NCI-H774 (cell line): ENCODE measurements at places on chromosomes 2 and 18.

DNA sequence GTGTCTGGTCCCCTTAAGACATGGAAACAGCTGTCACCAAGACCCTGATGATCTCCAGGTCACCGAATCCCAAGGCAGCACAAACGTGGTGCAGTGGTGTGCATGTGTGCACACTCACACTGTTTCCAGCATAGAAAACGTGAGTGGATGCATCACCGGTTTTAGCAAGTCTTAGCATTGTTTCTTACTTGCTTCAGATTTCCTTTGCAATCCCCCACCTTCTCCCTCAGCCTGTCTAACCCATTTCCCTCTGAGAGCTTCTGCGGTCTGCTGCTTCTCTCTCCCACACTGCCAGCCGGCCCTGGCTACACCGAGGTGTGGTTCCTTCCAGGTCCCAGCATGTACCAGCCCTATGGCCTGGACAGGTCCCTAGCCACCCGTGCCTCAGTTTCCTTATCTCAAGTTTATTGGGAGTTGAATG lies 343.4 kb upstream of the HS6ST1 start:
- DNase-seq: no peak

- DNase-seq: no peak
These were observed 89.0 kb downstream of the GREB1L start for GRCh38 chr18:21331065-21331464.

DNA sequence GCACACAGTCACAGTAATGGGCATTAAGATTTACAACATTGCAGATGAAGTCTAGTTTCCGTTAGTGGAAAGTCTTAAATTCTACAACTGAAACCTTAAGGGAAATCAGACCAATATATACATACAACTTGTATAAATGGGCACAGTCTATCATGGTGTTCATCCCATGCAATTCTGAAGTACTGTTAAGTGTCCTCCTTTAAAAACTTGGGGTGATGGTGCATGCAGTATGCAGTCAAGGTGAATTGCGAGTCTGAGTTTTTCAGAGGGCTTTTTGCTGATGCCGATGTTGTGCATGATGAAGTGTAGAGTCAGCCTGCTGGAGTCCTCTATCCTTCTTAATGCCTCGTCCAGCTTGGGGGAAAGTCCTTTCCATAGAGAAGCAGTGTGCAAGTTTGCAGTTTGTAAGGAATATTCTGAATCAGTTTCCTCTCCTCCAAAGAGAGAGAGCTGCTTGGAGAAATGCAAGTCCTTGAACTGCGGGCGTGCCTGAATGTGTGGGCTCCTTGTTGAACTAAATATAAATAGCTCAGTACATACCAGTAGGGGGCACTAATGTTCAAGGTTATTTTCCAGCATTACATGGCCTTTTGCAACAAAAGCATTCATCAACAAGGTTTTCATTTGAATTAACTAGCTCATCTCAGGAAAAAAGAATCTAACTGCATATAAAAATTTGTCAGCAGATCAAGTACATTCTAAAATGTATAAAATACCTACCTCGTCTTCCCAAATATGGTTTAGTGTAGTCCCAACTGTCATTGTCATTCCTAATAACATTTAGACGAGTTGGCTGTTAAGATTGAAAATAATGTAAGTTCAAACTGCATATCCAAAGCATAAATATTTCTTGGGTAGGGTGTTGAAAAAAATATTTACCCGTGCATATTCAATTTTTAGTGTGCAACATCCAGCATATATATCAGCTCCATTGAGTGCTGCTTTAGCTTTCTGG lies 21.3 kb downstream of the HNRNPLL start:
- peak; percentile 48 for DNase-seq

DNA sequence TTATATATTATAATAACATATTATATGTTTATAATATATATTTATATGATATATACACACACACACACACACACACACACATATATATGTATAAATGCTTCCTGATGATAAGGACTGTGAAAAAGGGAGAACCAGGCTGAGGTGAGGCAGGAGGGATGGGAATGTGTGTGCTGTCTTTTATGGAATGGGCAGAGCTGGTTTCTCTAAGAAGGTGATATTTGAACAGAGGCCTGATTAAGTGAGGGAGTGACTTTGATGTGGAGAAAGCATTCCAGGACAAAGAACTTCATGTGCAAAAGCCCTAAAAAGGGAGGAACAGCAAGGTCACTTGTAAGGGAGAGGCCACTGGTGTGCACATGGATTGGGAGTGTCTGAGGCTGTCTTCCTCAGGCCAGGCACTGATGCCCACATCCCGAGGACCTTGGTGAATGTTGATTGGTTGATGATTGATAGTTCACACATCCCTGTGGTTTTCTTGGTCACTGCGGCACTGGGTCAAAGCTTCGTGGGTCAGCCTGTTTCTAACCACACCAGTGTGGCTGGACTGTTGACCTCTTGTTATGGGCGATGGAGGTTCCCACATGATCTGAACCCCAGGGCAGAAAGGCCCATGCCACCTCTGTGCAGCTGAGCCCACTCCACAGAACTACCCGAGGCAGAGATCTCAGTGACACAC lies 196.9 kb downstream of the MYCN start:
- no peak for DNase-seq

GRCh38 chr2:134362740-134363139 lies 108.9 kb downstream of the MGAT5 start:
- DNase-seq: no peak

DNA sequence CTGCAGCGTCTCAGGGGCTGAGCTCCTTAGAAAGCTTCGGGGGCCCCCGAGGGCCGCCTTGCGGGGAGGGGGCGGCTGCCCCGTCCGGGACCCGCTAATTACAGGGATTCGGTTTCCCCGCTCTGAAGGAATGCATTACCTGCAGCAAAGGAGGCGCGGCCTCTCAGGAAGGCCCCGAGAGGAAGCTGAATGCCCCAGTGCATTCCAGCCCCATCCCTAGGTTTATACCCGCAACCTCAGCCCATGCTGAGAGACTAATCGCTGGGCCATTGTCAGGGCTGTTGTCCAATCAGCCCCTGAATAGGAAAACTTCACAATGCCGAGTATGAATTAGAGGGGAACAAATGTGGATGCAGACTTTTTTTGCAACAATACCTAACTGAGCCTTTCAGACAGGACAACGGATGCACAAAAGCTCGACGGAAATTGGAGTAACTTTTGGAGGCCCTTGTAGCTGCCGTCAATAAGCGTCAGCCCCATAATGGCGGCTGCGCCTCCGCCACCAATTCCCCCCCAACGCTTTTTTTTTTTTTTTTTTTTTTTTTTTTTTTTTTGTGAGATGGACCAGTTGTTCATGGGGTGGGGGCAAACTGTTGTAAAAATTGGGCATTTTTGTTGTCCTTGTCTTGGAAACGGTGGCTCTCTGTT lies 138.6 kb upstream of the SIX3 start:
- no peak for DNase-seq

GRCh38 chr18:34624551-34624950 lies 85.5 kb upstream of the DTNA start:
- peak; percentile 26 for DNase-seq

DNA sequence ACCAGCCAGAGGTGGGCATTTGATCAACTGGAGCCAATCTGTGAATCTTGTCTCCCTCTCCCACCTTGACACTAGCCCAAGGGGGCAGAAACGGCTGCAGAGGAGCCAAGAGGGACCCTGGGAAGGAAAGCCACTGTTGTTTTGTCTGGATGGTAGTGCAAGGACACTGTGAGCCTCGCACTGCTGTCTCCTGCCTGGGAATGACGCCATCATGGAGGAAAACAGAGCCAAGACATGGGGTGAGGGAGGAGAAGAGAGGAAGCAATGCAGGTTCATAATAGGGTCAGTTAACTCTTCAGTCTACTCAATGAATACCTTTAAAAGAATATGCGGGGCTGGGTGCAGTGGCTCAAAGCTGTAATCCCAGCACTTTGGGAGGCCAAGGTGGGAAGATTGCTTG lies 231.1 kb upstream of the AGAP1 start:
- DNase-seq: no peak

DNA sequence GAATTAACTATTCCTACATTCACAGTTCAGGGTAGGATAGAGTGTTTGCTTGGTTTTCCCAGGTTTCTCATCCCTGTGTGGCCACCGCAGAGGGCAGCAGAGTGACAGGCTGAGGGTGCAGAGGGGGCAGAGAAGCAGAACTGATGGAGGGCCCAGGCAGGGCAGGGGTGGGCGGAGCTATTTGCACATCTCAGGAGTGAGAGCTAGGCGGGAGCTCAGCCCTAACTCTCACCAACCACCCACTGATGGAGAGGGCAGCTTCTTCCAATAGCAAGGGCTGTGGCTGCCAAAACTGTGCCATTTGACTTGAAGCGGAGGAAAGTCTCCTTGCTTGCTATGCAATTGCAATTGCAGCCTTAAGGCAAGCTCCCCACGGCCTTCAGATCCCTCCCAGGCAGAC lies 12.0 kb upstream of the DARS1 start:
- no peak for DNase-seq

DNA sequence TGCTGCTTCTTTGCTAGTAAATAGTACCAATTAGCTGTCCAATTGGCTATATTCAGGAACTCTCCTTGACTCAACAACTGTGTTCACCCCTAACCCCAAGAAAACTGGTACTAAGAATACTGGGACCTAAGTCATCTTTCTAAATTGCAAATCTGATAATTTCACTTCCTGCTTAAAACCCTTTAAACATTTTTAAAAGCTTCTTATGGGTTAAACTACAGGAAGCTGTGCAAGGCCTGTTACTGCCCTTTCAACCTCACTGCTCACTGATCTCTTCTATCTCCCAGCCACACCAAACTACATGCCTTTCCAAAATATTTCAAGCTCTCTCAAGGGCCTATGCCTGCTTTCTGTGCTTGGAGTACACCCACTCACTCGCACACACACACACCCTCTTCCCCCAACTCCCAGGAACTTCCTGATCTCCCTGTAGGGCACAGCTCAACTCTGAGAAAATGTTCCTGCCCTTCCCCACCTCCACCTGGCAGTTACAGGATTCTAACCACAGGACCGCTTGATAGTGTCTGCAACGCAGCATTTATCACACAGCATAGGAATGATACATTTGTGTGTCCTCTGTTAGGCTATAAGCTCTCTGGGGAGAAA lies 6.7 kb downstream of the LMAN1 start:
- no peak for DNase-seq

GRCh38 chr18:9824952-9825371 lies 60.8 kb upstream of the TXNDC2 start:
- no peak for DNase-seq

DNA sequence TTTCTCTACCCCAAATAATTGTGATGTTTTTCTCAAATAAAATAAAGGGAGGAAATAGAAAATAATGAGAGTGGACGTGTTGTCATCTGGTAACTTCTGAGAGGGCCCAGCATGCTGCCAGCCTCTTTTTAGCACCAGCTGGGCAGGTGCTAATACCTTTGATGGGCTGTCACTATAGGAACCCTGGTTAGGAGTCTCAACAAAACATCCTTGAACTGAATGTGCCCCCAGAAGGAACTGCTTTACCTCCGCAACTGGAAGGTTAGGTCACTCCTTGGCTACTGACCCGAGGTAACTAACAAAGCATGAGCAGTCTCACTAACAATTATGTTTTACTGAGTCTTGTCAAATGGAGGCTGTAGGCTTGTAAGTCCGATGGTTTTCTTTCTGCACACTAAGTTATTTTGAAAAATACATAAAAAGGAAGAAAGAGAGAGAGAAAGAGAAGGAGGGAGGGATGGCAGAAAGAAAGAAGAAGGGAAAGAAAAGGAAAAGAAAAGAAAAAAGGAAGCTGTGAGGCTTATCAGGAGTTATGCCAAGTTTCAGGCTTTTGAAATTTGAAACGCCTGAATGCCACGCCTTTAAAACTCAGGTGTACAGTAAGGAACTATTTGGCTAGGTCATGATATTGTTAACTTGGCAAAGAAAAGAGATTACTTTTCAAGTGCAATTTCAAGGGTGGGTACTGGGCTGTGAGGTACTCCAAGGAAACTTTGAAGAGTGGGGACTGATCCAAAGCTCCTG lies 91.0 kb downstream of the TGIF1 start:
- DNase-seq: no peak

- no peak for DNase-seq
These were observed 592.7 kb downstream of the XIRP2 start for GRCh38 chr2:167480986-167481309.

DNA sequence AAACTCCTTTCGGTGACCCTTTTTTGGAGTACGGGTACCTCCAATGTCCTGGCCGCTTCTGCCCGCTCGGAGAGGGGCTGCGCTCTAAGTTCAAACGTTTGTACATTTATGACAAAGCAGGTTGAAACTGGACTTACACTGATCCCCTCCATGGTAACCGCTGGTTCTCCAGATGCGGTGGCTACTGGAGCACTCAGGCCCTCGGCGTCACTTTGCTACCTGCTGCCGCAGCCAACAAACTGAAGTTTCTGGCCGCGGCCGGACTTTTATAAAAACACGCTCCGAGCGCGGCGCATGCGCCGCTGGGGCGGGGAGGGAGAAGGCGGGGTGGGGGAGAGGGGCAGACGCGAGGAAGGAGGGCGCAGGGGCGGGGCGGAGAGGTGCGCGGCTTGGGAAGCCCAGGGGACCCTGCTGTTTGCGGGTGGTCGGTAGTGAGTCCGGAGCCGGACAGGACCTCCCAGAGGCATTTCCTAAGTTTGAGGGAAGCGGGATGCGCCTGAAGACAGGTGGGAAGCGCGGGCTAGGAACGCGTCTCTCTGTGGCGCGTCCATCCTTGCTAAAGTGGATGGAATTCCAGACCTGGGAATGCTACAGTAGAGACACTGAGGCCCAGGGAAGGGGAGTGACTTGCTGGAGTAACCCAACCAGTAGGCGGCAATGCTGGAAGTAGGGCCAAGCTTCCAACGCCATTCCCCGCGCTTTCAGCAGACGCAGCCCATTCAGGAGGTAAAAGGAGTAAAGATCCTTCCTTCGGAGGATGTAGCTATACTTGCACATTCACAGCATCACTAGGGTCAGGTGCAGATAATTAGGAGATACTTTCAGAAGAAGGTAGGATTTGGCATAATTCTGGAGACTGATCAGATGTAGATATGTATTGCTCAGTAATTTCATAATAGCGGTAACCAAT lies at the start of gene CXCR4:
CXCR4 (minus strand) TSS at position 241 of the 910 bp plus-strand sequence; CDS start at position 152, 89 bp downstream.
- DNase-seq: peak; percentile 89

GRCh38 chr2:191618046-191618780 lies 59.7 kb upstream of the NABP1 start:
- no peak for DNase-seq

DNA sequence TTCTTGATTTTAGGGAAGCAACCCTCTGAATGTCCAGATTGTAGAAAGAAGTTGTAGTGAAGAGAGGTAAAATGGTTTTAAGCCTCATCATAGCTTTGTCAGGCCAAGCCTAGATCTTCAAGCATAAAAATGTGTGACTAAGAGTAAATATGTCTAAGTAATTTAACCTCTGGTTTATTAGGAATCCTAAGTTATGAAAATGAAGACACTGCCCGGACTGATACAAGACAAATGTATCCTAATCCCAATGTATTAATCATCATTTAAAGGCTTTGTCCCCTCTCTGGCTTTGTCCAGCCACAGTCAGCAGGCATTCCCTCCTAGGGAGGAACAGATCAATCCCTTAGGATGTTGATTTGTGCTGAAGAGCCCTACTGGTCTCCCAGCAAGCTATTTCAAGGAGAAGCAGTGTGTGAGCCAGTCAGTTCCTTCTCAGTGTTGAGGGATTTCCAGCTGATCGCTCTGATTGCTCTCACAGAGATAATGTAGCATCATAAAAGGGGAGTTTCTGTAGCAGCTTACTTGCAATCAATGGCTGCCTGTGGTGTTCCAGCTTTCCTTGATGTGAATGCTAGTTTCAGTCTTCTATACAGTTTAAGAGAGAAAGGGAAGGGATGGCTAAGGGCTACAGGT lies 796.1 kb downstream of the EPHA4 start:
- no peak for DNase-seq
